ENCODE measurements at places on chromosomes 3 and 15.

GRCh38 chr3:8183627-8184026 is 318.0 kb upstream of the LMCD1 start:
- DNase-seq = no peak

- DNase-seq = no peak
These were observed 165.2 kb upstream of the TPM1 start for GRCh38 chr15:62877276-62877857.

GRCh38 chr3:65999606-66000005 is 39.1 kb downstream of the MAGI1 start:
- no peak for DNase-seq

GRCh38 chr15:50262533-50262932 is 3.0 kb downstream of the HDC start:
- no peak for DNase-seq

DNA sequence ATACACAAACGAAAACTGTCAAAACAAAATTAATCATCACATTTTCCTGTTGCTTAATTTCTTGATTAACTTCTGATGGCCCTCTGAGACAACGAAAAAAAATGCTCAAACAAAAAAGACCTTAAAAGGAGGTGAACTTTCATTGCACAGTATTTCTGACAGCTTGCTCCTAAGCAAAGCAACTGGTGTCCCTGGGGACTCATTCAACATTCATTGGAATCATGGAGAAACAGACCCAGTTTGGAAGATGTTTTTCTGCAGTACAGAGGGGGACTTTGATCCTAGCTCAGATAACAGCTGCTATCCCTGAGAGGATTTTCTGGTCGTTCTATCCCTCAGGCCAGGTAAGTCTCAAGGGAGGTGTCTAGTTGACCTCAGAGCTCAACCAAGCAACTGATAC is 378.7 kb upstream of the ATP11B start:
- no peak for DNase-seq

DNA sequence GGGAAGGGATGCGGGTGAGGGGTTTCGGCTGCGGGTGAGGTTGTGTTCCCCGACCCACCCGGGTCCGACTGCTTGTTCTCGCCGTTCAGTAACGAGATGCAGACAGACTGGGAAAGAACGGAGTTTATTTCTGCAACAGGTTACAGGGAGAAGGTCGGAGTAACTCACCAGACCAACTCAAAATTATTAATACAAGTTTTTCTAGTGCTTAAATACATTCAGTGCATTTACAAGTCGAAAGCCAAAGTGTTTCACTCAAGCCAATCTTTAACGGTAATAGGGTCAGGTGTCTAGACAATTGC is 492 bp upstream of the HIGD1A start:
- DNase-seq = no peak

DNA sequence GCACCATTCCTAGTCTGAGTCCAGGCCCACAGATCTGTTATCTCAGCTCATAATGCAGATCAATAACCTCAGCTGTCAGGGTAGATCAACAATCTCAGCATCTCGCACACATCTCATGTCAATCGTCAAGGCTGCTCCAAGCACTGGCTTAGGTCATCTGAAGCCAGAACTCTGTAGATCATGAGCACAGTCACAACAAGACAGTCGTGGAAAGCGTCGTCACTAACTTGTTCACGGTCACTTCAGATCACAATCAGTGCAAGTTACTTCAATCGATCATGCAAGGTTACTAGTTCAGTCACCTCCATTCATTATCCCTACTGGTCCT is 71.8 kb downstream of the RBPMS2 start:
- DNase-seq = peak; percentile 2

GRCh38 chr3:127699416-127700300 is 26.9 kb downstream of the ABTB1 start:
- no peak for DNase-seq

DNA sequence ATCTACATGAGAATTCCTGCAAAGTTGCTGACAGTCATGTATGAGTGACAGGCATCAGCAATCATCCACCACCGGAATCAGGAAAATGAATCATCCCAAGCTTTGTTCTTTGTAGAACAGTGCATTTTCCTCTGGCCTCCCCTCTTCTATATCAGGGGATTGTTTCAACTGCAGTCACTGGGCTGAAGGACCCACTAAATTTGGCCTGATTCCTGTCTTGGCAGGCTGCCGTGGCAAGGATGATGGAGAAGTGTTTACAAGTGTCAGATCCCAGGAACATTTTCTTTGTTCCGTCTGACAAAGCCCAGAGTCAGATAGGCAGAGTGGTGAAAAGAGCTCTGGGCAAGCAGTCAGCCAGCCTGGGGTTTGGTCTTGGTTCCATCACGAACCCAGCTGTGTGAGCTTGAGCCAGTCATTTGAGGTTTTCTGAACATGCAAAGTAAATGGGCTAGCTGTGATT is 175.1 kb upstream of the TSC22D2 start:
- no peak for DNase-seq

- no peak for DNase-seq
These were observed 621 bp downstream of the RGMA start for GRCh38 chr15:93088200-93088980.

DNA sequence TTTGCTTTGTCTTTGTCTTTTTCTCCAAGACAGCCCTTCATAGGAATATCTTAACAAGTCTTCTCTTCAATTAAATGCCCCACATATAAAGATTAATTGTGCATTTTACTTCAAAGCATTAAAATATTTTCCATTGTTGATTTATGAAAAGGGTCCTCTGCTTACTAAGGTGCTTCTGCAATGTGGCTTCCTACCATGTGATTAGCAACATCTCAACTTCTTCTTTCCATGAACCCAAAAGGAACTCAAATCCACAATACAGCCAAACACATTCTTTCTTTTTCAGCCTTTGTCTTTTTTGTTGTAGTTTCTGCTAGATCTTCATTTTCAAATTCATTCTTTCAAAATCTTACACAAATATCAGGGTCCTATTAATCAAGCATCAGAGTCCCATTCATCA is 309.2 kb downstream of the NSUN3 start:
- DNase-seq = no peak

DNA sequence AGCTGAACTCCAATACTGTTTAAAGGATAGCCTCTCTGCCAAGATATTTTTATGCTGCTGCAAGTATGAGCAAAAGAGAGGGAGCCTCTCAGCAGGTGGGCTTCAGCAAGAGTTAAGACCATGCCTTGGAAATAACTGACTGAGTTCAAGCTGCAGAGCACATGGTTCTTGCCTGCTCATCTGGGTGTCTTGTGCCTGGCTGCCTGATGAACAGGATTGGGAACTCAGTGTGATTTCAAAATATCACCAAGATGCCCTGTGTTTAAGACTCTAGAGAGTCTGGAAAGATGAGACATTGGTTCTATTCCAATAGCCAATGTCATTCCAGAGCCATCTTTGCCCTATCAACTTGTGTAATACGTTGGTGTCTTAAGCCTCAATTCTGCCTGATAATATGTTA is 147.5 kb upstream of the VEPH1 start:
- DNase-seq = no peak

DNA sequence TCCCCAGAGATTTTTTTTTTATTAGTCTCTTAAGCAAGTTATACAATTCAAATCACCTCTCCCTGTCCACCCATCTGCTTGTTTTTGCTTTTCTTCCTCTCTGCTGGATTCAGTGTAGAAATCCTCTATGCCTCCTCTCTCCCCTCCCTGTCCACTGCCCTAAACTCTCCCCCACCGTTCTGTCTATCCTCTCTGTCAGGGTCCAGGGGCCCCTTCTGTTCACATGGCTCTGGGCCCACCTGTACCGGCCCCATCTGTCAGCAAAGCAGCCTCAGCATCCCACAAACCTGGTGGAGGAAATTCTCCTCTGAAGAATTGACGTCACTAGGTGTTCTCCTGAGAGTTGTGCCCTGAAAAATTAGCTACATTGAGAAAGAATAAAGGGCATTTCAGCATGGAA is 137.6 kb upstream of the CMC1 start:
- no peak for DNase-seq

- no peak for DNase-seq
These were observed 101.2 kb downstream of the LPP start for GRCh38 chr3:188255190-188255589.

DNA sequence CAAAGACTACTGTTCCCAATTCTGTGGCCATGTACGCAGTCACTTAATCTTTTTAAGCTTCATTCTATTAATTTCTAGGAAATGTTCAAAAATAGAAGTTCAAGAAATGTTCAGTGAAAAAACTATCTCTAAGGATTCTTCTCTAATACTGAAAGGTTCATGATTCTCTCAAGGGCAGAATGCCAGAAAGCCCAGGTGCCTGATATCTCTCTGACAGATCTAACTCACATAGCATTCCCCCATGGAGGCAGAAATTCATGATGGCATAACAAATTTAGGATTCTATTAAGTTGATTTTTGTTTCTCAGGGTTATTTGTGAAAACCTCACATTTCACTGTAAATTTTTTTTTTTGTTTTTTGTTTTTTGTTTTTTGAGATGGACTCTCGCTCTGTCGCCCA is 17.5 kb downstream of the CHRM5 start:
- DNase-seq = no peak

DNA sequence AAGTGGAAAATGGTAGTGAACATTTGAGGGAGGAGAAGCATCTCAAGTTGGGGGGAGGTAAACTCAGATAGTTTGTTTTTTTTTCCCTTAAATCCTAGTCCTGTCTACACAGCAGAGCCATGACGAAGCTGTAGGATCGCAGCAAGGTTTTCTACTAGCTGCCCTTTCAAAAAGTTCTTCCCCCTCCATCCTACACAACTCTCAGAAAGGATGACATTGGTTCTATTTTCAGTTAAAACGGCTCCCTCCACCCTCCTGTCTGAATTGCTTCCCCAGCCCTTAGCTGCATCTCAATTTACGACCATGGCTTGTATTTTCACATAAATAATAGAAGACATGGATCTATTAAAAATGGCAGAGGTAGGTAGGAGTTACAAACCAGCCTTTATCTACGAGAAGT is 2.2 kb downstream of the HOMER2 start:
- DNase-seq = no peak

DNA sequence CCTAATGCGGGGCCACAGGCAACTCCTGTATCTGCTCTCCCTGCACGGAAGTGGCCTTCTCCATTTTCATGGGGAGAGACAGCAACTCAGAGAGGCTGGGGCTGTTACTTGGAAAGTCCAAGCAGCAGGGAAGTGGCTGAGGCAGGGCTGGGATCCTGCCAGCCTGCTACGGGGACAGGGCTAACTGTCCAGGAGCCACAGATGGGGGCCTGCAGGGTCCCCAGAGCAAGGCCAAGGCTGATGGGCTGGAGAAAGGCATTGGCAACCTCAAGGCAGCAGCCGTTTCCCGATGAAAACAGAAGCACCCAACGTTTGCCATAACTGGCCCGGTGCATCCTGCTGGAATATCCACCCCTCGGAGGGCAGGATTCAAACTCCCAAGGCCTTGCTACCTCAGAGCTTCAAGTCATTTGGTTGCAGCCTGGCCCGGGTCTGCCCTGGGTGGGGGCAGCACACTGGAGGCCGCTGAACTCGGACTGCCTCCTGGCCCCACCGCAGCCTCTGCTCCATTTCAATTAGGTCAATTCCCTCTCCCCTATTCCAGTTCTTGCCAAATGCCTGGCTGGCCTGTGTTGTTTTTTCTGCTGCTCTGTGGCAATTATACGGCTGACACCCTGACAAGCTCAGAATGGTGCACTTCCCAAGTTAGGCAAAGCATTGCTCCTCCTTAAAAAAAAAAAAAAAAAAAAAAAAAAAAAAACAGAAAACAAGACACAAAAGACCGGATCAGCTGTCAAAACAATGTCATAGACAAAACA is 143.5 kb downstream of the NUP210 start:
- DNase-seq = no peak

GRCh38 chr15:39748276-39748675 is 34.4 kb downstream of the FSIP1 start:
- DNase-seq = peak; percentile 1

Data from COLO829 (cell line).